ENCODE measurements at places on chromosomes 6 and 20.
A peak's percentile ranks its signal among the peaks of the same experiment; 100 is the strongest.

- no peak for DNase-seq
These were observed 38.9 kb downstream of the HNF4A start for GRCh38 chr20:44394452-44394701.

GRCh38 chr6:143603455-143603854, 74.3 kb upstream of the PHACTR2 start:
- DNase-seq: no peak

- peak; percentile 48 for DNase-seq
These were observed 518.5 kb downstream of the CD83 start for GRCh38 chr6:14635934-14636591.

- no peak for DNase-seq
These were observed 24.5 kb downstream of the CD83 start for GRCh38 chr6:14142063-14142450.

GRCh38 chr6:151498327-151498726, 4.5 kb downstream of the CCDC170 start:
- DNase-seq: no peak

- DNase-seq: no peak
These were observed 873.7 kb downstream of the KIF16B start for GRCh38 chr20:15699431-15700146.

- no peak for DNase-seq
These were observed 92.9 kb upstream of the NRSN1 start for GRCh38 chr6:24032896-24033688.

DNA sequence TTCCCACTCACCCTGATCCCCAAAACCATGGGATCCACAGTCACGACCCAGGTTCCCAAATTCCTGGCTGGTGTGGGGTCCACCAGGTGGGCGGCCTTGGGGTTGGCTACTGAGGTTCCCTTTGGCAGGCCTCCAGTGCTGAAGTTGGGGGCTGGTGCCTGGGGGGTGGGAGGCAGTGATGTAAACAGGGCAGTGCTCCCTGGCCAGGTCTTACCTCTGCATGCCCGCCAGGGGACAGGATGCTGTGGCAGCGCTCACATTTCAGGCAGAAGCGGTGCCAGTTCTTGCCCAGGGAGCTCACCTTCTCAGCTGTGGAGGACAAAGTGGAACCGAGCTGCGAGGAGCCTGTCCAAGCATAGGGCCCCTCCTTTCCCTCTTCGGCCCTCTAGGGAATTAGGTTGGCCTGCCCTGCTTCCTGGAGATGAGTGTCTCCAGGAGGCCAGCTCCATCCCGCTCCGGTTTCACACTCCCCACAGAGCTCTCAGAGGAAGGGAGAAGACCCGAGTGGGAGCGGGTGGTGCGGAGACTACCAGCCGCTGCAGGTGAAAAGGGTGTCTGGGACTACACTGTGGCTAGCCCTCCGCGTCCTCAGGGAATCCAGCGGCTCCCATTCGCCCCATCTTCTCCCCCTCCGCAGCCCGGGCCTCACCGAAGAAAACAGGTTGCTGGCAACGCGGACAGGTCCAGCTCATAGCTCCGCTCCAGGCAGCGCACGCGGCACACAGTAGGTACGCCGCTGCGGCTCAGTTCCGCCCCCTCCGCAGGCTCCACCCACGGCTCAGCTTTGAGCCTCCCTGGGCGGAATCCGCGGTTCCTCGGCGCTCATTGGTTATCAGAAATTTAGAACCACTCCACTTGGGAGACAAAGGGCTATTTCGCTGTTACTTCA, at the start of gene CRIP3:
TSS of gene CRIP3 (minus strand) at position 726 of the 889 bp plus-strand sequence. CDS start at position 692, 34 bp downstream.
- peak; percentile 72 for DNase-seq

DNA sequence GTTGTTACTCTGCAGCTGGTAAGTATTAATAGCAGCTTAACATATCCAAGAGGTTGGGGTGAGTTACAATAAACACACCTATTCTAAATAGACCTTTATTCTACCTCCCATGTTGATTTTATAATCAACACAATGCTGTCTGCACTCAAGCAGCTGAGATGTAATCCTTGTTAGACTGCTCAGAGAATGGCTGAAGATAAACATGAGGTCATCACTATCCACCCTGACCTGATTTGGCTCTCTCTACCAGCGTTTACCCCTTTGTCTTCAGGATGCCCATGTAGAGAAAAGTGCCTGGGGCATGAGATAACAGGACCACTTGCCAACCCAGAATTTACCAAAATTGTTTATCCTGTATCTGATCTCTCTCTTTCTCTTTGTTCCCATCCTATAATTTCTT, 220.7 kb upstream of the DEFB112 start:
- DNase-seq: no peak

DNA sequence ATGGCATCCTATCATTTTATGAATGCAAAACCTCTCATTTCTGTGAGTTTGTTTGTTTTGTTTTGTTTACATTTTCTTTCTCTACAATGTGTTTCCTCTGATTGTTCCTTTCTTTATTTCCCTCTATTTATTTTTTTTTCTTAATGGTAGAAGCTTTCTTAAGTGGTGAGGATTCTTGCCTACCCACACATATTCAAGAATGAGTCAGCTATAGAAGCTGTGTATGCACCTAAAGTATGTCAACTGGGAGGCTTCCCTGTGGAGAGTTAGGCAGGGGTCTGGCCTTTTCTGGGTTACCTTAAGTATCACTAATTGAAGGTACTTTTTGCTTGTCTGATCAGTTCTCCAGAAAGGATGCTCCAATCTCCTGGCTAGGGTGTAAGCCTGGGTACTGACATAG, 354.0 kb downstream of the ESR1 start:
- no peak for DNase-seq

DNA sequence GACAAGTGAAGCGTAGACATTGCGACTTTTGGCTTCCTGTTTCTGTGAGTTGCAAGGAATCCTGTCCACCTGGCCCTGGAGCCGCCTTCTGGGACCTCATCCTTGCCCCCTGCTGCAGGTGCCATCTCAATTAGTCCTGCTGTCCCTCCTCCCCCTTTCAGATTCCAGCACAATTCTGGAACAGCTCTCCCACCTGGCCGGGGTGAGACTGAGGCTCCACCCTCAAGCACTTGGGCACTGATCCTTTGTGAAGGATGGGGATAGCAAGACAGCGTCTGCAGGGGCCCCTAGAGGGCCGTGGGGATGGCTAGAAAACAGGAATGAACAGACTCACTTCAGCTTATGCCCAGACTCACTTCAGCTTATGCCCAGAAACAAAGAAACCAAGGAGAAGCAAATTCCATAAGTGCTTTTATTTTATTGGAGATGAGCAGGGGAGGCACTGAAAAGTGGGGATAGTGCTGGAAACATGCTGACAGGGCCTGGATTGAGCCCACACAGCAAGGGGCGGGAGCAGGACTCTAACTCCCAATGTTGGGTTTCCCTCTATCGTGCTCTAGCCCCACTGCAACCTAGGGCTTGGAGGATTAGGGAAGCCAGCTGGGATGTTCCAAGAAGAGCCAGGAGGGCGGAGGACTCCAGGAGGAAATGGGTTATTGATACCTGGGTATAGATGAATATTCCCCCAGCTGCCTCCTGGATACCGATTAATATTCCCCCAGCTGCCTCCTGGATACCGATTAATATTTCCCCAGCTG, 1.4 kb downstream of the C6orf15 start:
- DNase-seq: no peak

GRCh38 chr20:25015986-25016385, 23.4 kb upstream of the APMAP start:
- DNase-seq: no peak

- no peak for DNase-seq
These were observed 124.4 kb downstream of the NFATC2 start for GRCh38 chr20:51418137-51418529.

DNA sequence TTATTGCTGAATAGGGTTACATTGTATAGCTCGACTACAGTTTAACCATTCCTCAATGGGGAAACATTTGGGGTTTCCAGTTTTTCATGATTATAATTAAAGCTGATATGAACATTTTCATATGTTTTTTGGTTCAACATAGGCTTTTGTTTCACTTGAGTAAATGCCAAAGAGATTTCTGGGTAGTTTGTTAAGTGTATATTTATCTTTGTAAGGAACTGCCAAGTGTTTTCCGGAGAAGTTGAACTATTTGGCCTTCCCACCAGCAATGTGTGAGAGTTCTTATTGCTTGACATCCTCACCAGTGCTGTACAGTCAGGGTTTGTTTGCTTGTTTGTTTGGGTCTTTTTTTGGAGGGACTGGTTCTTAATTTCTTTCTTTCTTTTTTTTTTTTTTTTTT, 83.7 kb upstream of the RALY start:
- DNase-seq: no peak

DNA sequence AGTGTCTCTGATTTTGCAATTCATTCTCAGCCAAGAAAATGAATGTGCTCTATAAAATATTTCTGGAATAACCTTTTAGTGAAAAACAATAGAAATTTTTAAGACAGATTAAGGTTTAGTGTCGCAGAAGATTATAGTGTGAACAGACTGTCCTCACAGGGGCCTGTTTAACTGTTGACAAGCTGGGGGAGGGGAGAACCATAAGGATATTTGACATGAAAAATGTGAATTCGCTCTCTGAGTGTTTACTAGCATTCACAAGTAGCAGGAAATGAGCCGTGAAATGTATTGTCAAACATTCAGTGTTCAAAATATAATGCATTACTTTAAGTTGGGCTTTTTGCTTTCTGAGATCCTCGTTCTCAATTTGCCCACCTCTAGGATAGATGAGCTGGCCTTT, 134.8 kb upstream of the TSHZ2 start:
- no peak for DNase-seq

DNA sequence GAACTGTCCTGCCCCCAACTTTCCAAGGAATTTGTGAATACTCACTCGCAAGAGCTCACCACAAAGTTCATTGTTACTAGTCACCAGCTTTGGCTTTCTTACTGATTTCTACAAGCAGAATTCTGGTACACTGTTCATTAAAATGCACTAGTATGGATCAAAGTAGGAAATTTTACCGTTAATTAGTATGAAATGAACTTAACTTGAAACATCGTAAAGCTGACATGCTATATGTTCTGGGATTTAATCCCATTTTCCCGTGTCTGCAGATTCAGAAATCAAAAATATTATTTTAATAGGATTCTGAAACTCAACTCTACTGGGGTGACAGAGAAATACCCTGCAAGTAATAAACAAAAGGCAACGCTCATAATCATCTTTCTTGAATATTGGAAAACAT, 399.3 kb downstream of the DOK5 start:
- DNase-seq: no peak

DNA sequence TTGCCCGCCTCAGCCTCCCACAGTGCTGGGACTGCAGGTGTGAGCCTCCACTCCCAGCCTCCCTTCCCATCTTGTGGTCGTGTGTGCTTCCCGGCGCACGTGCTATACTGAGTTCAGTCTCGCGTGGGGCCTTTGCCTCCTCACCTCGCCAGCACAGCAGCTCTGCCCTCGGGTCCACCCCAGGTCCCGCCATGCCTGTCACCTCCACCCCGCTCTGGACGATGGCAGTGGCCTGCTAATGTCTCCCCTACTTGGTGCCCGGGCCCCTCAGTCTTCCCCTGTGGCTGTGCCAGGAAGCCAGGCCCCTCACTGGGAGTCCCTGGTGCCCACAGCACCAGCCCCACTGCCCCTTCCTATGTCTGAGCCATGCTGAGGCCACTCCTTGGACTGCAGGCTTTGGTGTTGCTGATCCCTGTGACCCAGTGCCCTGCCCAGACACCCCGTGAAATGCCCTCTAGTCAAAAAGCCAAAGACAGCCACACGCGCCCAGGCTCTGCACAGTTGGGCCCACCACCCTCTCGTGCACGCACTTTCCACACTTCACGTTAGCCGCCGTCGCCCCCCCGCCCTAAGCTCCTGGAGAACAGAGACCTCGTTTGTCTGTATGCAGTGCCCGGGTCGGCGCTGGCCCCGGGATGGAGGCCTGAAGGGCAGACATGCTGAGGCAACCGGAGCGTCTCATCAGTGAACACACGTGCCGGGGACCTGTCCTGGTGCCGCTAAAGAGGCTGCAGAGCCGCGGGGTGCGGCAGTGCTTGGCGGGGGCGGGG, 14.3 kb downstream of the HRH3 start:
- DNase-seq: no peak

DNA sequence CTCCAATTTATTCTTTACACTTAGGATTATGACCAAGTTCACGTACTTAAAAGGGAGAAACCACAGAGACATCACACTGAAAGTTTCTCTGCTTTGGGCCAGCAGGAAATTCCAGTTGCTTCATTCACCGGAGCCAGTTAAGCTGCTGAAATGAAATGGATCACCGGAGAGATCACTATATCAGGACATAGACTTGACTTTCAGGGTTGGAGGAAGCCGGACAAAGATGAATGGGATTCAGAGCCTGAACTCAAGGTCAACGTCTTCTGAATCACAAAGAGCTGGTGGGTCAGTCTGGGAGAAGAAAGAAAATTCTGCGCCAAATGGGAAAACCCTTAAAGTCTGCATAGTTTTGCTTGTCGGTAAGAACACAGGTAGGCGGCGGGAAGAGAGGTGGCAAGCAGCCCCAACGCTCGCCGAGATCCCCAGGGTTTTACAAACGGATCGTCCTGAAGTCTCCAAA, 81.9 kb upstream of the CCDC28A start:
- no peak for DNase-seq

GRCh38 chr20:9253006-9253539, 184.2 kb downstream of the PLCB4 start:
- no peak for DNase-seq

- no peak for DNase-seq
These were observed 1.1 kb upstream of the SLC44A4 start for GRCh38 chr6:31879901-31880300.

DNA sequence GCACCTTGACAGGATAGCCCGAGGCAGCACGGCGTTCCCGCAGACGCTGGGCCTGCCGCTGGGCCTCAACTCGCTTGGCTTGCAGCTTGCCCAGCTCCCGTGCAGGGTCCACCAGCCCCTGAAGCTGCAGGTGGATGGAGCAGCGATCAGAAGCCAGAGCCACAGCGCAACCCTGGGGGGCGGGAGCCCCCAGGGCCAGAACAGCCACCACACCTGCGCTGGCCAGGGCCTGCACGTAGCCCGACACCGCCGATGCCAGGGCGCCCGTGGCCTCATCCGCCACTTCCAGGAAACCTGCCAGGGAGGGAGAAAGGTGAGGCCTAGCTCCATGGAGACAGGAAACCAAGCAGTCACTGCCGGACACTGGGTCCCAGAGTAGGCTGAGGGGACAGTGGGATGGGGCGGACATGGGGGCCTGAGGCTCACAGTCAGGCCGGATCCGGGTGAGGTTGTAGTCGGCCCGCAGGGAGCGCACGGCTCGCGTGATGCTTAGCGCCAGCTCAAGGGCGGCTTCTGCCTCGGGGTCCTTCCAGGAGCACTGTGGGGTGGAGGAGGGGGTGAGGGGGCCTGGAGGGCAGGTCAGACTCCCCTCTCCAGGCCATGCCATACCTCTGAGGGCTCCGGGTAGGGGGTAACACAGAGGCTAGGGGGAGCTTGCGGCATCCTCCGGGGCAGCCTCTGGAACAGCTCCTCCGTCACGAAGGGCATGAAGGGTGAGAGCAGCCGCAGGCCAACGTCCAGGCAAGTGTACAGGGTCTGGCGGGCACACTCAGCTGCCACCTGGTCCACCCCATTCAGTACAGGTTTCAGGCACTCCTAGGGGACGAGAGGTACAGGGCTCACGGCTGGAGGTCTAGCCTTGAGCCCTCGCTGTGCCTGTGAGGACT, 2.1 kb upstream of the VWA7 start:
- DNase-seq: no peak

DNA sequence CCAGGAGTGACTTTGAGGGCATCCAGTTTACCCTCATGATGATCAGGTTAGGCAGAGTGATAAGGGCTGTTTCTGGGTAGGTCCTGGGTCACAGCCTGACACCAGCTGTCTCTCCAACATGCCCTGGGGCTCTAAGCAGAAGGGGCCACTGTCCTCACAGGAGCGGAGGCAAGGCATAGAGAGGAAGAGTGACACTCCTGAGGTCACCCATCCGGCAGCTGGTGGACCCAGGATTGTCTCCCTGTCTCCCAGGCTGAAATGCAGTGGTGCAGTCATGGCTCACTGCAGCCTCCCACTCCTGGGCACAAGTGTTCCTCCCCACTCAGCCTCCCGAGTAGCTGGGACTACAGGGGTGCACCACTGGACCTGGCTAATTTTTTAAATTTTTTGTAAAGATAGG, 12.0 kb downstream of the DLGAP4 start:
- DNase-seq: no peak

All from activated naive CD4-positive, alpha-beta T cell treated with anti-CD3 and anti-CD28 coated beads, Interleukin-2, amount 10 ng/mL, durations not matched to agents 7 days and 5 days (primary cell).